ENCODE measurements at places on chromosomes 2 and 18.

DNA sequence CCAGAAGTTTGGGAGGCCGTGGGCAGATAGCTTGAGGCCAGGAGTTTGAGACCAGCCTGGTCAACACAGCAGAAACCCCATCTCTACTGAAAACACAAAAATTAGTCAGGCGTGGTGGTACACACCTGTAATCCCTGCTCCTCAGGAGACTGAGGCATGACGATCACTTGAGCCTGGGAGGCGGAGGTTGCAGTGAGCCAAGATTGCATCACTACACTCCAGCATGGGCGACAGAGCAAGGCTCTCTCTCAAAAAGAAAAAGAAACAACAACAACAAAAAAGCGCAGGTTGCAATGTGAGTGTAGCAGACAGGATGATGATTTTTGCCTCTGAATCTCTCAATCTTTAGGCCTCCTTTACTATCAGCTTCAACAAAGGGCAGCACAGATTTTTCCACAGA is 2.7 kb upstream of the USP14 start:
- DNase-seq, result no peak

GRCh38 chr2:75606761-75607399 is 39.7 kb upstream of the MRPL19 start:
- DNase-seq, result no peak

- DNase-seq, result no peak
Measured at GRCh38 chr2:221924576-221924975, 352.5 kb upstream of the EPHA4 start.

- no peak for DNase-seq
Measured at GRCh38 chr2:102144128-102144527, 1.6 kb downstream of the IL1R1 start.

- DNase-seq, result no peak
Measured at GRCh38 chr2:201507725-201508124, 56.2 kb downstream of the STRADB start.

DNA sequence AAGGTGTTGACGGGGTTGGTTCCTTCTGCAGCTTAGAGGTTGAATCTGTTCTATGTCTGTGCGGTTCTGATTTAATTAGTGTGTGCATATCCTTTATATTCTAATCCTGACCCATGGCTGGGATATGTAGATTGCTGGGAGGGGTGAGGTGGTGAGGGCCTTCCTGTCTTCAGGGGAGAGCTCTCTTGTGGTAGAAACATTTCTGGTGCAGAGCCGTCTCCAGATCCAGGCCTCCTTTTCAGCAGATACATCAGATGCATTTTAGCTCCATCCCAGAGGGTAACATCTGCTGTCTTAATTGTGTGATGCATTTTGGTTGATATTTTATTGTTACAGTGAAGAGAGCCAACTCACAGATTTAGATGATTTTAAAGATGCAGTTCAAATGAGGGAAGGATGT is 227.8 kb downstream of the AGAP1 start:
- DNase-seq, result no peak

DNA sequence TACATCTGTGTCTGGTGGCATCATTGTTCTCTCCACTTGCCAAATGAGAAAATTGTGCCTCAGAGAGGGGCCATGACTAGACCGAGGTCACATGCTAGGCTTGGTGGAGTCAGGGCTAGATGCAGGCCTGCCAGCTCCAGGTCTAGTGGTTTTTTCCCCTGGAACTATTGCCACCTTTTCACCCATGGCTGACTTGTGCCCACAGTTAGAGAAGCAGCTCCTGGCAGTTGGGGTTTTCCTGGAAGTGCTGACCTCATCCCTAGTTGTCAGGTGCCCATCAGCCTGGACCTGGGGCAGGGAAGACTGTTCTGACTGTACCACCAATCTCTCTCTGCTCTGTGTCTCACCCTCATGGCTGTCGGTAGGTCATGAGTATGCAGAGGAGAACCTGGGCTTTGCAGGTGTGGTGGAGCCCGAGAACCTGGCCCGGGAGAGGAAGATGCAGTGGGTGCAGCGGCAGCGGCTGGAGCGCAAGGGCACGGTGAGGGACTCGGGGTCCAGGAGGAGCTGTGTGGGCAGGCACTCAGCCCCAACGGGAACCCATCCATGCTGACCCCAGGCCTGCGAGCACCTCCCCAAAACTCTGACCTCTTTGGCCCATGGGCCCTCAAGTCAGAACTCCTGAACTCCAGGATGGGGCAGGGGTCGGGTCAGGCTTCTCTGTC is 12.4 kb upstream of the CATIP start:
- no peak for DNase-seq

- no peak for DNase-seq
Measured at GRCh38 chr18:76348267-76349066, 146.6 kb downstream of the ZNF516 start.

GRCh38 chr2:100887713-100888495 is 68.0 kb downstream of the NPAS2 start:
- no peak for DNase-seq

DNA sequence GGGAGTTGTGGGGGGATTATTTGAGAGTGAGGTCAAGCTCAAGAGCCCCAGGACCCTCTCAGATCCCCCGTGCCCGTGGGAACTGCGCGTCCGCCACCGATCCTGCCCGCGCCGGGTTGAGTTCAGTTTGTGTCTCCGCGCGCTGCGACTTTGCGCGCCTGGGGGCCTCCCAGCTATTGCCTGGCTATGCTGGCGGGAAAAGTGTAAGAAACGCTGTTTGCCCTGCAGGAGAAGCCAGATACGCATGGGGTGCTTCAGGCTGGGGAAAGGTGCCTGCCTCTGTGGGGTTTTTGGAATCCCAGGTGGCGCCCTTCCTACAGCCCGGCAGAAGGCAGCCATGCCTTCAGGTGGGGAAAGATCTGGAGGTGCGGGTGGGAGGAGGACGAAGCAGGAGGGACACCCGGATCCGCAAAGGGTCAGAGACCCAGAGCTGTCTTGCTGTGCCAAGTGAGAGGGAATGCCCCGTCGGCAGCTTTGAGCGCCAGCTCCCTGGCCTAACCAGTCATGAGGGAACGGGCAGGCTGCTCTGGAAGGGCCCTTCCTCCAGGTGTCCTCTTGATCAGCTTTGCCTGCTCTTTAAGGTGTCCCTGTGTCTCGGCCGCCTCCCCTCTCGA is 22.5 kb downstream of the TEX44 start:
- no peak for DNase-seq

- no peak for DNase-seq
Measured at GRCh38 chr2:28577791-28578680, 82.2 kb downstream of the PLB1 start.

GRCh38 chr18:45723567-45724355 is at the start of gene SLC14A1:
Gene SLC14A1 (plus strand): TSS chr18:45724181. CDS start chr18:45730321, 6,140 bp downstream.
- no peak for DNase-seq

GRCh38 chr2:148742373-148742772 is 97.8 kb downstream of the EPC2 start:
- DNase-seq, result no peak

GRCh38 chr2:34161549-34161948 is 562.5 kb upstream of the FAM98A start:
- no peak for DNase-seq

GRCh38 chr2:1841903-1842791 is 97.8 kb upstream of the PXDN start:
- DNase-seq, result no peak

DNA sequence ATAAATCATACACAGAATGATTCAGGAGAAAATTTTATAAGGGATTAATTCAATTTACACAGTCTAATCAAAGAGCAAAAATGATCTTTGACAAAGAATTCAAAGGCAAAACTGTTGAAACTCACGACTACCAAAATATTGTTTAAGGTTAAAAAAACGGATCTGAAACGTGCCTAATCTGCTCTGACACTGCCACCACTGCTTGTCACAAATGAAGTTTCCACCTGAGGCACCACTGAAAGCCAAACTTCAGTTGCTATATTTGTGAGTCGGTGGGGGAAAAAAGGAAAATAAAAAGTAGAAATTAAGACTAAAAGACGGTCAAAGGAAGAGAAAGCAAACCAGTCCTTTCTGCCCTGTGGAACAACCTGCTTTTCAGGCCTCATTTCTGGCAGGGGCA is 140.6 kb upstream of the DNMT3A start:
- no peak for DNase-seq

- no peak for DNase-seq
Measured at GRCh38 chr2:108236676-108237335, 3.0 kb upstream of the SULT1C3 start.

- no peak for DNase-seq
Measured at GRCh38 chr2:134252092-134252750, 1.7 kb upstream of the MGAT5 start.

- no peak for DNase-seq
Measured at GRCh38 chr2:64288321-64289193, 144.3 kb upstream of the PELI1 start.
